ENCODE measurements at places on chromosomes 7 and 10.

DNA sequence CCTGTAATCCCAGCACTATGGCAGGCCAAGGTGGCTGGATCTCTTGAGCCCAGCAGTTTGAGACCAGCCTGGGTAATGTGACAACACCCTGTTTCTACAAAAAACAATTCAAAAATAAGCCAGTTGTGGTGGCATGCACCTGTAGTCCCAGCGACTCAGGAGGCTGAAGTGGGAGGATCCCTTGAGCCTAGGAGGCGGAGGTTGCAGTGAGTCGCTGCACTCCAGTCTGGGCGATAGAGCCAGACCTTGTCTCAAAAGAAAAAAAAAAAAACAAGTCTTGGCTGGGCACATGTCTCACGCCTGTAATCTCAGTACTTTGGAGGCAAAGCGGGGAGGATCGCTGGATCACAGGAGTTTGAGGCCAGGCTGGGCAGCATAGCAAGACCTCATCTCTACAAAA lies 74.6 kb upstream of the PDSS1 start:
- DNase-seq, result no peak

DNA sequence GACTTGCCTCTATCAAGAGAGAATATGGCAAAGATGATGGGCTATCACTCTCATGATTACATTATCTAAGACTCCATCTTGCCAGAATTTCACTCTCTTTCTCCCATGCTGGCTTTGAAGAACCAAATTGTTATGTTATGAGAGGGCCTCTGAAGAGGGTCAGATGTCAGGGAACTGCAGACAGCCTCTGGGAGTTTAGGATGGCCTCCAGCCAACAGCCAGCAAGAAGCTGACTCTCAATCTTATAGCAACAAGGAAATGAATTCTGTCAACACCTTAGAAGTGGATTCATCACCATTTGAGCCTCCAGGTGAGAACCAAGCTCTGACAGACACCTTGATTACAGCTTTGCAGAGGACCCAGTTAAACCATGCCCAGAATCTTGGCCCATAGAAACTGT lies 33.6 kb downstream of the ZNF22 start:
- no peak for DNase-seq

- no peak for DNase-seq
Measured at GRCh38 chr7:75914169-75914654, 743 bp upstream of the POR start.

GRCh38 chr7:65915921-65916657 lies 43.2 kb downstream of the VKORC1L1 start:
- no peak for DNase-seq

DNA sequence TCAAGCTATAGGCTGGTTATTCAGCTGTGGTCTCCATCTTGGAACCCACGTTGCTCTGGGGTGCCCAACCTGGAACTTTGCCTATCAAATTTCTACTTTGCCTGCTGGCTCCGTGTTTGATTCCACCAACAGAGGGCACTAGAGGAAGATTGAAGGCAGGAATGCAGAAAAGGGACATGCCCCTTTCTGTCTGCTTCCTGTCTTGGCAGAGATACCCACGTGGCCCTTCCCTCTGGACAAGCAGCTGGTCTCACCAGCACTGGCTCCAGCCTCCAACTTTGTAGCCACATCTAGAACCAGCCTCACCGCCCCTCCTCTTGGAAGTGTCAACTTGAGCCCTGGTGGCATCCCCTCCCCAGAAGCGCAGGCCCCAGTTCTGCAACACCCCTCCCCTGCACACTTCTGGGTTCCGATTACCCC lies 52.1 kb upstream of the ZNF438 start:
- peak; percentile 16 for DNase-seq

DNA sequence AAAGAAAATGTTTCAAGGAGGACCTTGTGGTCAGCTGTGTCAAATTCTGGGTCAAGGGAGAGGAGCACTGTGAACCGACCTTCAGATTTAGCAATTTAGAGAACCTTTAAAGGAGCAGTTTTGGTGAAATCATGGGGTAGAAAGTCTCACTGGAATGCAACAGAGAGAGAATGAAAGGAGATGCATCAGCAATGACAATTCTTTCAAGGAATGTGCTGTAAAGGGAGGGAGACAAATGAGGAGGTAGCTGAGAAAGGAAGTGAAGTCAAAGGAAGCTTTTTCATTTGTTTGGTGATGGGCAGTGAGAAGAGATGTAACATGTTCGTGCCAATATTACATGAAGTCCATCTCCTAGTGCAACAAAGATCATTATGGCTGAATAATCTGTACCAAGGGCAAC lies 166.0 kb downstream of the TSPAN12 start:
- no peak for DNase-seq

DNA sequence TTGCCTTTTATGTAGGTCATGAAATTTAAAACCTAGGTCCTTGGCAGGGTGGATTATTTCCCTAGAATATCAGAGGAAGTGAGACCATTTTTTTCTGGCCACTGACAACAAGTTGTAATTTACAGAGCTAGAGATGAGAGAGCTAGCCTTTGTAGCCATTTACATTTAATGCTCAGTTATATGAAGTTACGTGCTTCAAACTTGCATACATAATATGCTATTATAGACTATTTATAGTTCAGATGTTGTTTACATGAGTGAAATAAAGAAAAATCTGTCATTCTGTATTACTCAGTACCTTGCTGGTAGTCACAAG lies 234.9 kb upstream of the MBL2 start:
- no peak for DNase-seq

DNA sequence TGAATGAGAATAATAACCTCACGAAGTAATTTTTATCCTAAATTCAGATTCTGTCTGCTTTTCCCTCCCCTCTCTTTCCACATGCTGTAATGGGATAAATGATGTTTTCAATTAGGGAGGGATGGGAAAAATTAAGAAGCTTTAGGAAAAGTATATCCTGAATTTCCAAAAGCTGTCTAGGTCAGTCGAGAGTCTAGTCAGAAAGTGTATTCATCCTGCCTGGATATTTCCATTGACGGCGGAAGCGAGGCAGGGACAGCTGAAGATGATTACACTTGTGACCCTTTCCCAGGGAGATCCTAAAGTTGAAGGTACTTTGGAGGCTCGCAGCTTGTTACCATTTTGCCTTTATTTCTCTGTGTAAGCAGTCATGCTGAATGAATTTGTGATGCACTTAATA lies 204.1 kb downstream of the ZNF365 start:
- DNase-seq, result no peak

GRCh38 chr10:65194126-65194525 lies 1672.9 kb downstream of the REEP3 start:
- no peak for DNase-seq

DNA sequence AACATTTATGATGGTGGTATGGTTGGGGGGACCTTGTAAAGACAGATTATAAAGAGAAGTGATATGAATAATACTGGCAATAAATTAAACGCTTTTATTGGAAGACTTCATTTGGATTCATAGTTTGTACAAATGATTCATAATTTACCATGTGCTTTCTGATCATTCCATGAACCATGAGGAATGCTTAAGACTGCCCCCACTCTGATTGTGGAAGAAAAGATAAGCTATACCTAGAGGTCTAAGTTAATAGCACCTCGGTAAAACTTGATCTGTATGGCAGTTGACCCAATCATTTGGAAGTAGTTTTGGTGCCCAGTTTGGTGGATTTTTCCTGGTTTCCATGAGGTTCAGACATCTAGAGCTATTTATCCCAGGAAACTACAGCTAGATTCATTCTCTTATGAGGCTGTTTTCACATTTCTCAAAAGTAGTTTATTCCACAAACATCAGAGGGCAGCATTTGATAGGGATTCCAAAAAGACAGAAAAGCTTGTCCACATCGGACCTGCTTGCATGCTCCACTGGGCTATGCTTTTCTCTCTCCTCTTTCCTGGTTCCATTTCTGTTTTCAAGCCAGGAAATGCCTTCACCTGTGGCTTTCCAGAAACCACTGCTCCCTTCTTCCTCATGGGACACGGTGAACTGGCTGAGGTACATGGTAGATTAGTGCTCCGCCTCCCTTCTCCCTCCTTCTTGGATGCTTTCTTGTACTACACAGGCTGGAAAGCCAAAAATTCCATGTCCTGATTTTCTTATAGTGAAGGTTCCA lies 29.2 kb downstream of the TFAM start:
- DNase-seq, result no peak

DNA sequence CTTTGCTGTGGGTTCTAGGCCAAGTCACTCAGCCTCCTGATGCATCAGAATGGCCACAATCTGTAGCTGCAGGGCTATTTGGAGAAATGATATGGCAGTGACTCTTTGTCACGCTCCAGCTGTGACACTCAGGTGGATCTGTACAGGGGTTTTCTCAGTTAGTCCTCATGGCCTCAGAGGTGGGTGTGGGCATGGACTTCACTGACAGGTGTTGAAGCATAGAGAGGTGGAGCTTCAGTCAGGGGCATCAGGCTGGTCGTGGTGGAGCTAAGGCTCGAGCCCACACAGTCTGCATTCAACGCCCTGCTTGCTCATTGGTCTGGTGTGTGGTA lies 21.2 kb downstream of the PALD1 start:
- DNase-seq, result no peak

DNA sequence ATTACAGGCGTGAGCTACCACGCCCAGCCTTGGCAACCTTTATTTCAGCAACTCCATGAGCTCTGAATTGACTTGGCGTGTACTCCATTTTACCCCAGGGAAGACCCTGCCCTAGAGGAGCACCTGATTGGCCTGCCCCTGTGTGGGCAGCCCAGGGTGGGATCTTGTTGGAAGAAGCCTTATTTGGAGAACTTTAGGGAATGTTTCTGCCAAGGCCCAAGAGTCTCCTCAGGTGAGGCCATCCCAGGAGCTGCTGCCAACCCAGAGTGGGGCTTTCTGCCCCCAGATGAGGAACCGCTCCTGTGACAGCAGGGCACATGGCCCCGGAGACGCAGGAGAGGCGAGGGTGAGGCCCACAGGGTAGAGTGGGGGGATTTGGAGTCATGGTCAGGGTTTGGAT lies 42.0 kb downstream of the VWA2 start:
- no peak for DNase-seq

GRCh38 chr10:124482236-124482800 lies 20.7 kb downstream of the LHPP start:
- DNase-seq, result no peak

DNA sequence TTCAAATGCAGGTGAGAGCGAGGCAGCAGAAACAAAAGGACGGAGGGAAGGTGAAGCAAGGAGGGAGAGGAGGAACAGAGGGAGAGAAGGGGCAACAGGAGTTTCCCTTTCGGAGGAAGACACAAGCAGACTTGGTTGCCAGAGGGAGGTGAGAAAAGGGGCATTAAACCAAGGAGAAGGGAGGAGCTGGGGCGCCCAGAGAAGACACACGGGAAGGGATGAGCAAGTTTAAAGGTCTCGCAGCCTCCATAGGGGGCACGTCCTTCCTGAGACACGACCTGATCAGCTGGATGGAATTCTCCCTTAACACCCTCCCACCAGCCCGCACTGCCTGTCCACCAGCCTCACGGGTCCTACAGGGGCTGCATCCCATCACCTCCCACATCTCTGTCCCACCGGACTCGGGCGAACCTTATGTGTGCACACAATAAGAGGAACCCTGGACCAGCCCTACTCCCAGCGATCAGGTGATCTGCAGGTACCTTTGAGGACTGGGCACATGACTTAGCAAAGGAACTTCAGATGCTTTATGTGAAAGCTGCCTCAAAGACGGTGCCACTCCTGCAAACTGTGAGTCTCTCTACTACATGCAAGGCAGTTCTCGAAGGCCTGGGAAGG lies 251.2 kb downstream of the TNS3 start:
- no peak for DNase-seq

GRCh38 chr10:95755511-95756004 lies 405 bp upstream of the ENTPD1 start:
- no peak for DNase-seq

DNA sequence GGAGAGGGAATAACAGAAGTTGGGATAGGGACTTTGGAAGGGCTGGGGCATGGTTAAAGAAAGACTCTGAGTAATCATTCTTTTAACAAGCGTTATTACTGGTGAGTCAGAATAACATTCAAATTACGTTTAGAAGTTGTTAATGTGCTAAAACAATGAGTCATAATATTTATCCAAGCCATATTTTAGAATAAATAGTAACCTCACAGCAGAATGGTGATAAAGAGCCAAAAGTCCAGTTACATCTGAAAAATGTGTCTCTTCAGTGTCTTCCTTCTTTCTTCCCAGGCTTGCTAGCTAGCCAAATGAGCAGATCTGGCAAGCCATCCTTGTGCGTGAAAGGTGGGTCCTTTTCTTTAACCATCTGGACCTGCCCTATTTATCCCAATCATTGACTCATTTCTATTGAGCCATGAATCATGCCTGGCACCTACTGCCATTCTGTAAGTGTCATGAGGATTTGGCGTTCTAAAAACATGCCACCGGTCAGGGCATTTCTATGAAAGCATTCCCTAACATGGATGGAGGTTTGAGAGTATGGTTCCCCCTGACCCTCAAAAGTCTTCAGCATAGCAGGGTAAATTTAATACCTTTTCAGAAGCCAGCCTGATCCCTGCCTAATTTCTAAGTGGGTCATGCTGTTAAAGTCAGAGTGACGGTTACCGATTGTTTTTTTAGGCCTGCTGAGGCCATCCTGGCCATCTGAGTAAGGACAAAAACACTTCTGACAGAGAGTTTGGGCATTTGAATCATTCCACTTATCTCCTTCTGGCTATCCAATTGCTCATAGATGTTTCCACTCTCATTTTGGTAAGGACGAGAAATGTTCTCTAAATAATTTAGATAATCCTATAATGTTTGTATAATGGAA lies 26.9 kb downstream of the MYPN start:
- no peak for DNase-seq

DNA sequence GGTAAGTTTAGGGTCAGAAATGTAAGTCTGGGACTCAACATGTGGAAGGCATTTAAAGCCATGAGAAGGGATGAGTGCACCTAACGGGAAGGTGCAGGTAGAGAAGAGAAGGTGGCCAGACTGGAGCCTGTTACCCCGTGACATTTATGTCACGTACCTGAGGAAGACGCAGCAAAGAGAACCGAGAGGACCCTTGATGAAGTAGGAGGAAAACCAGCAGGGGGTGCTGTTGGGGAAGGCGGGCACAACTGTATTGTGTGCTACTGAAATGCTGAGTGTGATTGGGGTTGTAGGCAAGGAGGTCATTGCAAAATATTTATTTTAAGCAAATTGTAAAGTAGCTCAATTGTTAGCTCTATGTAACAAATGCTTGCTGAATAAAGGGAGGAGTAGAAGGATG lies 338.2 kb upstream of the PRKCQ start:
- DNase-seq, result peak; percentile 51

GRCh38 chr7:100017300-100017699 lies 1.9 kb downstream of the ZKSCAN1 start:
- no peak for DNase-seq

DNA sequence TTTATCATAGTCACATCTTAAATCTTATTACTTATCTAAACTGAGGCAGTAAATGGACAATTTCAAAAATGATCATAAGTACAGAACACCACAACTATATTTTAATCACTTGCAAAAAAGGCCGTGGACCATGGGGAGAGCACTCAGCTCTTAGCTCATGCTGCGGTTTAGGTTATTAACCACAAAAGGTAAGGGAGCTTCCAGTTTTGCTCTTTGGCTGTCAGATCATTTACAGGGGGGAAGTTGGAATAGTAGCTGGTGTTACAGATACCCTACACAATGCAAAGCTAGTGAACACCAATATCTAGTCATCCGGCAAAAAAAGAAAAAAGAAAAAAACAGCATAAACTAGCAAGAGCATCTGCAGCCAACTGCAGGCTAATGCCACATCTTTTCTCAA lies 147.0 kb downstream of the BBS9 start:
- no peak for DNase-seq
